Activated CD4-positive, alpha-beta T cell treated with anti-CD3 and anti-CD28 coated beads, Interleukin-2, amount 10 ng/mL, durations not matched to agents 24 days and 14 days (primary cell): ENCODE measurements at places on chromosomes 11 and 22.

DNA sequence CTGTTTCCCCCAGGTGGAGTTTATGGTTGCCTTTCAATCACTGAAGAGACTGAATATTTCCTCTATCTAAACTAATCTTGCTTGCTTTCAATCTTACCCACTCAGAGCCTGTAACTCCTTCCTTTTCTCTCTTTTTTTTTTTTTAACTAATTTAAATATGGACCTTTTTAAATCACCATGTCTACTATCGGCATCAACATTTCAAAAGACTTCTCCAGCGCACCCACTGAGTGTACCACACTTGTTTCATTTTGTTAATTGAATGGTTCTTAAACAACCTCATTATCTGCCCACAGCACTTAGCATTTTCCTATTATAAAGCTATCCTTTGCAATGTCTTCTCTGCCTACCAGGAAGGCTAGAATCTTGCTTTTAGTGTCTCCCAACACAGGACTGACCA lies 1212.5 kb downstream of the LRRC4C start:
- H3K36me3 ChIP-seq = no peaks in the 10 kb centered on the region
- no peak for DNase-seq
- no peaks in the 10 kb centered on the region for H3K4me1 ChIP-seq
- H3K27ac ChIP-seq = no peak overlapping the region
- H3K4me3 ChIP-seq = no peak overlapping the region

- H3K27ac ChIP-seq = no peak overlapping the region
- no peaks in the 10 kb centered on the region for H3K4me1 ChIP-seq
- no peaks in the 10 kb centered on the region for H3K27me3 ChIP-seq
These were observed 811.1 kb upstream of the RAG2 start for GRCh38 chr11:37409124-37409523.

DNA sequence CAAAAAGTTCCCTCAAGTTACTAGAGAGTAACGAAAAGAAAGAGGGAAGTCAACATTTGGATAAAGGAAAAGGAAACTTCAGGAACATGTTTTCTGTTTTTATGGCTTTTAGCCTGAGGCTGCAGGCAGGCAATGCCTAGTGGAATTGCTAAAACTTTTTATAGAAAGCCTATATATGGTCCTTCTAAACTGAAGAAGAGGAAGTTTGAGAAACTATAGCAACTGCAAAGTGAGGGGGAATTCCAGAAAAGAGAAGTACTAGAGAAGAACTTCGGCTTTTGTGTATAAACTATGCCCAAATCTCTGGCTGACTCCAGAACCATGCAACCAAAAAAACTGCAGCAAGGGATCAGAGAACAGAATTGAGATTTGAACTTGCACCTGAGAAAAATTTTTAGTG lies 74.3 kb upstream of the ARHGAP42 start:
- no peaks in the 10 kb centered on the region for H3K27me3 ChIP-seq
- no peak overlapping the region for H3K4me3 ChIP-seq
- no peaks in the 10 kb centered on the region for H3K36me3 ChIP-seq
- no peaks in the 10 kb centered on the region for H3K4me1 ChIP-seq
- no peak overlapping the region for H3K27ac ChIP-seq

- no peak for DNase-seq
- H3K4me1 ChIP-seq = peaks cover 17% of the 10 kb centered on the region
- no peak overlapping the region for H3K4me3 ChIP-seq
- no peak overlapping the region for H3K27ac ChIP-seq
These were observed 73.6 kb upstream of the MYO18B start for GRCh38 chr22:25668437-25668836.

DNA sequence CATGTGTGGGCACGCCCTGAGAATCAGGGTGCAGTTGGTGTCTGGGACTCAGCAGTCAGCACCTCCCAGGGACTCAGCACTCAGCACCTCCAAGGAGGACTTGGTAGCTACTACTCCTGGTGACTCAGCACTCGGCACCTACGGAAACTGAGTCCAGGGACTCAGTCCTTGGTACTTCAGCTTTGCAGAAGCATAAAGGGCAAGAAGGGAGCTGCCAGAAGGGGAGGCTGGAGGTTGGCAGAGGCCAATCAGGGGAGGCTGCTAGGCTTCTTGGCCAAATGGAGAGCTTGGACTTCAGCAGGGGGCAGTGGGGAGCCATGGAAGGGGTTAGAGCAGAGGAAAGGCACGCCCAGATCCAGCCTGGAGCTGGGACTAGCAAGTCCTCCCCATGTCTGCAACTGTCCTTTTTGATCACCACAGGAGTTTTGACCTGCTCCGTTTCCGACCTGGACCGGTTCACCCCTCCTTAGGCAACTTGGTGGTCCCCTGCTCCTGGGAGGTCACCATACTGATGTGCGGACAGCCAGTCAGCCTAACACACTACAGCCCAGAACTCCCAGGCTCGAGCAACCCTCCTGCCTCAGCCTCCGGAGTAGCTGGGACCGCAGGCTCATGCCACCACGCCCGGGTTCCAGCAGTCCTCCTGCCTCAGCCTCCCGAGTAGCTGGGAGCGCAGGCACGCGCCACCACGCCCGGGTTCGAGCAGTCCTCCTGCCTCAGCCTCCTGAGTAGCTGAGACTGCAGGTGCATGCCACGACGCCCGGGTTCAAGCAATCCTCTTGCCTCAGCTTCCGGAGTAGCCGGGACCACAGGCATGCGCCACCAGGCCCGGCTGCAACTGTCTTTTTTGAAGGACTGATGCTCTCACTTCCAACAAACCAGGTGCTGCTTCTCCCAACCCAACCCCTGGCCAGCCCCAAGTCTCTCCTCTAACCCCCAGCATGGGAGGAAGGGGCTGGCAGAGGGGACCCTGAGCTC lies 1.5 kb downstream of the ANO9 start:
- peaks cover 15% of the 10 kb centered on the region for H3K4me1 ChIP-seq
- no peak for DNase-seq
- H3K4me3 ChIP-seq = peak overlapping the region; percentile 84
- no peak overlapping the region for H3K27ac ChIP-seq
- peaks cover 1% of the 10 kb centered on the region for H3K36me3 ChIP-seq

GRCh38 chr11:76721755-76722677 lies 51.5 kb upstream of the LRRC32 start:
- H3K4me3 ChIP-seq = no peak overlapping the region
- H3K27ac ChIP-seq = no peak overlapping the region
- H3K27me3 ChIP-seq = peaks cover 18% of the 10 kb centered on the region
- no peaks in the 10 kb centered on the region for H3K36me3 ChIP-seq

DNA sequence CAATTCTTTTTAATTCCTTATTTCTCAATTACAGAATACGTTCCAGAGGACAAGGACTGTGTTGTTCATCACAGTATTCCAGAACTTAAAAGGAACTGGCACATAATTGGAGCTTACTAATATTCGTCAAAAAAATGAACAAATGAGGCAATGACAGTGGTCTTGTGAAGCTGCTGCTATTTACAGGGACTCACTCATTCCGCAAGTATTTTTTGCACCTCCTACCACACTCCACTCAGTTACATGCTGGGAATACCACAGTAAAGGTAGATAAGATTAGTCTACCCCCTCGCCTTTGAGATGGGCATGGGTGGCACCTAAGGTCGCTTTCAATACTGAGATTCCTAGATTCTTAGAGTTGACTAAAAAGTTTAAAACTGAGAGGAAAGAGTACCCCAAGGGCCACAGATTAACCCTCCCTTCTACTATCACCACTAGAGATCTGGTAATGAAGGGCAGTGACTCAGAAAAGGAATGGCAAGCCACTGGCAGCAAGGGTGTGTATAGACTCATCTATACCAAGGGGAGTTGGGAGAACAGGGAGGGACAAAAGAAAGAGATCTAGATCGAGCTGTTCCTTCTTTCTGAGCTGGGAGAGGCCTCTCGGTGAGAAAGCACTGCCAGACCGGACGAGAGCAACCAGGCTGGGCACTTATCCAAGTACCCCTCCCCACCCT lies 85.0 kb downstream of the RPL27A start:
- no peaks in the 10 kb centered on the region for H3K36me3 ChIP-seq
- DNase-seq = no peak
- no peak overlapping the region for H3K27ac ChIP-seq
- H3K4me3 ChIP-seq = no peak overlapping the region

DNA sequence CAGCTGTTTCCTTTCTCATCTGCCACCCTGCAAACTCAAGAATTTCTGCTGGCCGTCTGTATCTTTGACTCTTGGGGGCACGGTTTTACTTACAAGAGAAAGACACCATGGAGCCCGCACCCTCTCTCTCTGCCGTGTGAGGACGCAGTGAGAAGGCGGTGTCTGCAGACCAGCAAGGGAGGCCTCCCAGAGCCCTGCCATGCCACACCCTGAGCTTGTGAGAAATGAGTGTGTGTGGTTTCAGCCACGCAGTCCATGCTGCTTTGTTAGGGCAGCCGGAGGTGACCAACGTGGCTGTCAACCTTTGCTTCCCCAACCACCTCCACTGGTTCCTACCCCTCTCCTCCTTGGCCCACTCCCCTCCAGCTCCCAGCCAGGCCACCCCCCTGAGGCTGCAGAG lies 70.1 kb upstream of the NUP50 start:
- no peak overlapping the region for H3K4me3 ChIP-seq
- no peaks in the 10 kb centered on the region for H3K36me3 ChIP-seq
- H3K27ac ChIP-seq = no peak overlapping the region
- peaks cover 10% of the 10 kb centered on the region for H3K27me3 ChIP-seq
- no peaks in the 10 kb centered on the region for H3K4me1 ChIP-seq

DNA sequence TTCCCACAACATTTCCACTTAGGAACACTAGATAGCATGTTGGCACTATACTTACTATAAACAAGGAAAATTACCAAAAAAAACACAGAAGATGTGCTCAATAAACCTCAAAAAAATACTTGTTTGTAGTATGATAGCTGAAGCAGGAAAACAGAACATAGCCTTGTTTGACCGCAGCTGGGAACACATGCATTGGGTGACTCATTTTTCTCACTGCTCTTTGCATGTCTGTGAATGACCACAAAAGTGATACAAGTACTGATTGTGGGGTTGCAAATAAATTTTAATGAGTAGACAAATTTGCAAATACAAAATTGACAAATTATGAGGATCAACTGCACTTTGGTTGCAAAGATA lies 22.8 kb upstream of the GUCY1A2 start:
- no peaks in the 10 kb centered on the region for H3K27me3 ChIP-seq
- H3K27ac ChIP-seq = no peak overlapping the region

DNA sequence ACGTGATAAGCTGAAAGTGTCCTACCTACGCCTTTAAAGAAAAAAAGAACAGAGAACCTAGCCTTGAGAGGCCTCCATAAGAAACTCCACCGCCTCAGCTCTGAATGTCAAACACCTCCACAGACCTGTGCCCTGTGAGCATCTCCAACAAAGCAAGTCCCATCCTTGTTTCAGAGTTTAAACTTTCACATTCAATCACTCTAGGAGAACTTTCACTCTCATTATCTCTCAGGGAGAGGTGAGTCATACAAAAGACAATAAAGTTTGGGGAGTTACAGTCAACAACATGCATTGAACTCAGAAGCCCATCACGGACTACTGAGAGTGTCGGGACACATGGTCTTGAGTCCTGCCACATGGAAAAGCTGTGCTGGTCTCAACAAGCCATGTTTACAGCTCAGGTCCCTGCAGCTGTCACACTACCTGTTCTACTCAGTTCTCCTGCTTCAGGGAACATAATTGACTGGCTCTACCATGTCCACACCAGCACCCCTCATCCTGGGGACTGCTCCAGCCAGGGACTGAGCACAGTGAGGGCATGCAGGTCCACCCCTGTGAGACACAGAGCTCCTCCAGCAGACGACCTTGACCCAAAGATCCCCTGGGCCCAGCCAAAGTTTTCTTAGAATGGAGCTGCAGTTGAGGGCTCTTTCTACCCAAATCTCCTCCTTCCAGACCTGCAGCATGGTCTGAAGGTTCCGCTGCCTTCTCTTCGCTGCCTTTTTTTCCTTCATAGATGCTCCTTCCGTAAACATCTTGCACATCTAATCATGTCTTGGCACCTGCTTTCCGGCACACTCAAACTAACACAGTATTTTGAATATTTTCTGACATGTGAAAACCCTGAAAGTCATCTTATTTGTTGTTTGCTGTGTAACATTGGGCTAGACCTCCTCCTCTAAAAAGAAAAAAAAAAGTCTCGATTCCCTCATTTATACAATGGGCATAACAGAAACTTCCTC lies 114.9 kb downstream of the ETS1 start:
- peak overlapping the region; percentile 85 for H3K4me3 ChIP-seq
- H3K27ac ChIP-seq = peak overlapping the region; percentile 96
- H3K36me3 ChIP-seq = peaks cover 93% of the 10 kb centered on the region
- peak; percentile 91 for DNase-seq
- H3K4me1 ChIP-seq = peaks cover 95% of the 10 kb centered on the region

- H3K4me1 ChIP-seq = peaks cover 29% of the 10 kb centered on the region
- peak; percentile 93 for DNase-seq
- H3K36me3 ChIP-seq = no peaks in the 10 kb centered on the region
- H3K27me3 ChIP-seq = no peaks in the 10 kb centered on the region
- H3K27ac ChIP-seq = no peak overlapping the region
These were observed 20.3 kb downstream of the CLPB start for GRCh38 chr11:72413914-72414628.

- no peak overlapping the region for H3K27ac ChIP-seq
- no peak overlapping the region for H3K4me3 ChIP-seq
- DNase-seq = no peak
- H3K36me3 ChIP-seq = no peaks in the 10 kb centered on the region
- H3K4me1 ChIP-seq = no peaks in the 10 kb centered on the region
- H3K27me3 ChIP-seq = peaks cover 3% of the 10 kb centered on the region
These were observed 63.5 kb upstream of the WNT11 start for GRCh38 chr11:76269661-76270261.

DNA sequence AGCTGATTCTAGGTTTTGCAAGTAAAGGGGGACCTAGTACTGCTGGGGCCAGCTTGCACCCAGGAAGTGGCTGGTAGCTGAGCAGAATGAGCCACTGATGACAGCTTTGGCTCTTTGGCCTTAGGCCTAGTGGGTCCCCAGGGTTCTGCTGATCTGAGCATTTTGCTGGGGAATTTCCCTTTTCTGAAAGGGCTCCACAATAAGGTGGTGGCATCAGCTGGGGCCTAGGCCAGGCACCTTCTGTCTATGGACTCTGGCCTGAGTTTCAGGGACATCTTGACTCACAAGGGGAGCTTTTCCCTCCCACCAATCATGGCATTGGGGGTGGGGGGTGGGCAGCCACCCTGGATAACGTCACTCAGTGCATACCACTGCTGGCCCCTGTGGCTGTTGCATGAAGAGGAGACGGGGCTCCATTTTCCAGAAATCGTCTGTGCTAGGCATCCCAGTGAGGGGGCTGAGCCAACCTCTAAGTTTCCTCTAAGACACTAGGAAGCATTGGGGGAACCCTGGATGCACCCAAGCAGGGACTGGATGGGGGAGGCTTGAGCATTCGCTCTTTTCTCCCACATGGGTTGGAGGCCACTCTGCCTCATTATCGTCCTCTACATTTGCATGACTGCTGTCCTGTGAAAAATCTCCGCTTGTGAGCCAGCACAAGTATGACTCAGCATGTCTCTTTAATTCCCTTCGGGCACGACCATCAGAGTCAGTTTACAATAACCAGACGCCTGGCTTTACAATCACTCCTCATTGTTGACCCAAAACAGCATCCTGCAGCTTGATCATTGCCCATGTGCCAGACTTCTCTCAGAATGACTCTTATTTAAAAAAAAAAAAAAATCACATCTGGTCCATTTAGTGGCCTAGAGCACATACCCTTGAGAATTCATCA lies 145.0 kb upstream of the THY1 start:
- no peaks in the 10 kb centered on the region for H3K36me3 ChIP-seq
- H3K4me1 ChIP-seq = no peaks in the 10 kb centered on the region
- no peak for DNase-seq
- H3K27me3 ChIP-seq = peaks cover 22% of the 10 kb centered on the region
- H3K27ac ChIP-seq = no peak overlapping the region

- H3K36me3 ChIP-seq = no peaks in the 10 kb centered on the region
These were observed 6.6 kb downstream of the OR51F1 start for GRCh38 chr11:4763096-4763495.

GRCh38 chr22:47230251-47230650 lies 467.8 kb downstream of the TBC1D22A start:
- no peak overlapping the region for H3K4me3 ChIP-seq
- peak; percentile 17 for DNase-seq
- H3K27ac ChIP-seq = no peak overlapping the region
- H3K27me3 ChIP-seq = no peaks in the 10 kb centered on the region
- H3K36me3 ChIP-seq = no peaks in the 10 kb centered on the region
